ENCODE measurements at places on chromosomes 3 and 15.

- no peak for DNase-seq
Observed at GRCh38 chr3:9683426-9683825, 20.2 kb upstream of the CPNE9 start.

DNA sequence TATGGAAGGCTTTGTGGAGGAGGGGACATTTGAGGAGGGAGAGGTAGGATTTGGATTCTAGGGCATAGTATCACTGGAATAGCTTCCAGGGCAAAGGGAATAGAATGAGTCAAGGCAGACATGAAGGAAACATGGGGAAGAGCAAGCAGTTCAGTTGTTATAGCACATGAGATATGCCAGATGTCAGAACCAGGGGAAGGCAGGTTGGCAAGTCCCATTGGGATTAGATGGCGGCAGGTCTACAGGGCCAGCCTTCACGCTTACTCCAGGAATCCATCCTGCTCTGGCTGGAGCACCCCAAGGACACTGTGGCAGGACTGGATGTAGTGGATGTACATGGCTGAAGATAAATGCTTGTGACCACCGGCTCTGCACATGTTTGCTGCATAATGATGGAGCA lies 120.4 kb upstream of the ST8SIA2 start:
- DNase-seq: no peak

DNA sequence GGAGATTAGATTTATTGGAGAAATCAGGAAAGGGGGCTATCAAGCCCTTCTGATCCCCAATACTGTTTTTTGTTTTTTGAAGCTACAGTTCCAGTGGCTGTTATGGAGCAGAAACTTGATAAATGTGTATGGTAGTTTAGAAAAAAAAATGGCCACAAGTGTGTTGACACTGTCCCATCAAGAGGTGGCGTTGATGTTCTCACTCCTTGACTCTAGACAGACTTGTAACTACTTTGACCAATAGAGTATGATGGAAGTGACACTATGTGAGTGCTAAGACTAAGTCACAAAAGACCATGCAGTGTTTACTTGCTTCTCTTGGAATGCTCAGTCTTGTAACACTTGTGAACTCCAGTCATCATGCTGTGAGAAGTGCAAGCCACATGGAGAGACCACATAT lies 356.7 kb downstream of the PDCD6IP start:
- no peak for DNase-seq

DNA sequence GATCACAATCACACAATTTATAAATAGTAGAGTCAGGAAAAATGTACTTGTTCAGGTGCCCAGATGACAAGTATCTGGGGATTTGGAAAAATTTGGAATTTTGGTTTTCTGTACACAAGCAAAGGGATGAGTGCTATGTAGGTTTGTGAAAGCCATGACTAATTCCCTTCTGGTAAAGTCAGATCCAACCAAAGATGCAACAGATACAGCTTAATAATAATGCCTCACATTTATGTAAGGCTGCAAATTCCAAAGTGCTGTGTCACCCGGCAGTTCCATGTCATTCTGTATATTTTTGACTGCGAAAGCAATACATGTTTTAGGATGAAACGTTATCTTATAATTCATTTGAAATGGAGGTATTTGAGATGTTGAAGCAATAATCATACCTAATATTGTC lies 102.7 kb upstream of the AGBL1 start:
- DNase-seq: no peak

DNA sequence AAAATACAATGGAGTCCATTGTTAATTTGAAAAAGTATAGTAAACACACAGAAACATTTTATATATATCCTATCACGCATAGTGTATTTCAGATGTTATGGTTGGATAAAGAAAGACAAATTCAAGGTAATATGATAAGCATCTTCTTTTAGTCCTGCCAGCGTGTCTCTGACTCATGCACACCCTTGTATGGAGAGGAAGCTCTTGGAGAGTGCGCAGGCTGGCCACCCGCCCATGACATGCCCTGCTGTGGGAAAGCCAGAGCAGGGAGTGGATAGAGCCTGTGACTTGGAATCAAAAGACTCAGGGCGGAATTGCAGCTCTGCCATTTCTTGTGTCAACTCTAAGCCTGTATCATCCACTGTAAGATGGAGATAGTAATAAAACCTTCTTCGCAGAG lies 23.0 kb upstream of the COPG1 start:
- DNase-seq: peak; percentile 91

GRCh38 chr15:91072161-91072560 lies 27.9 kb upstream of the SV2B start:
- DNase-seq: no peak

- DNase-seq: no peak
Observed at GRCh38 chr3:173287361-173287760, 110.2 kb upstream of the NLGN1 start.

GRCh38 chr3:127049393-127049792 lies 66.5 kb downstream of the PLXNA1 start:
- DNase-seq: no peak

DNA sequence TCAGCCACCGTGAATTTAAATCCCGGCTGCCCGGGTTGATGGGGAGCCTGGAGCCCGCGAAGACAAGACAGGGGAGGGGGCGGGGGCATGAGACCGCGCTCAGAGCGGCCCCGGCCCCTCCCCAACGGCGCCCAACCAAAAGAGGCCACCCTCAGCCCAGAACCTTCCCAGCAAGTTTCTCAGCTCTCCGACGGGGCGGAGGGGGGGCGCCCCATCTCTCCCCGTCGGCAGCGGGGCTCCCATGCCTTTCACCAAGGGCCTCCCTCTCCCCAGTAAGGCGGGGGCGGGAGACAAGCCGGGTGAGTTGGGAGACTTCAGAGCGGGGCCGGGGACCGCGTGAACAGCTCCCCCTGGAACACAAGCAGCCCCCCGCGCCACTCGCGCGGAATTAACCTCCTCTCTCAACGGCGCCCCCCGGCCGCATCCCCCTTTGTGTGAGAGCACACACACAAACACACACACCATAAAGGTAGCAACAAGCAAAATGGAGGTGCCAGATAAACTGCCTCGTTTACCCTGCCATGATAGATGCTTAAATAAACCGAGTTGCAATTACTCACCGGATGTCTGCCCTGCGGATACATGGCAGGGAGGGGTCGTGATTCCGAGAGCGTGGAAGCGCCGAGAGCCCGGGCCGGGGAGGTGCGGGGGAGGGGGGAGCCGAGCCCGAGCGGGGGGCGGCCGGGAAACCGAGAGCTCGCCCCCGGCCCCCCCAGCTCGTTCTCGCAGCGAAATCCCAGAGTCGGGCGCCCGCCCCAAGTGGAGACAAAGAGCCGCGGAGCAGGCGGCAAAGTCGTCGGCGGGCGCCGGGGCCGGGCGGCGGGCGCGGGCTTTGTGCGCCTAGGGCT lies 1.3 kb downstream of the TLE3 start:
- DNase-seq: peak; percentile 52

DNA sequence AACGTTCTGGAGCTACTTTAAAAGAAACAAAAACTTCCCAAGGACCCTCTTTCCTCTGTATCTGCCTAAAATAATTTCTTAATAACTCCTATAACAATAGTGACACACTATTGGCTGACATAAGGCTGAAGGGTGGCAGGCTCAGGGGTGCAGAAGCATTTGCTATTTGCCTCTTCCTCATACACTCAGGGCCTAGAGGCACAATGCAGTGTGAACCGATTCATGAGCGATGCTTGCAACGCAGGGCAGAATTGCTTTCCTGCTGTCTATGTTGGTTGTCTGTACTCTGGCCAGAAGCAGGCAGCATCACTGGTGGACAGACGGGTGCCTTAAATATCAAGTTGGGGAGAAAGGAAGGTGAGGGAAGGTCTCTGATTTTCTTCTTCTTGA lies 157.4 kb downstream of the AGBL1 start:
- no peak for DNase-seq

DNA sequence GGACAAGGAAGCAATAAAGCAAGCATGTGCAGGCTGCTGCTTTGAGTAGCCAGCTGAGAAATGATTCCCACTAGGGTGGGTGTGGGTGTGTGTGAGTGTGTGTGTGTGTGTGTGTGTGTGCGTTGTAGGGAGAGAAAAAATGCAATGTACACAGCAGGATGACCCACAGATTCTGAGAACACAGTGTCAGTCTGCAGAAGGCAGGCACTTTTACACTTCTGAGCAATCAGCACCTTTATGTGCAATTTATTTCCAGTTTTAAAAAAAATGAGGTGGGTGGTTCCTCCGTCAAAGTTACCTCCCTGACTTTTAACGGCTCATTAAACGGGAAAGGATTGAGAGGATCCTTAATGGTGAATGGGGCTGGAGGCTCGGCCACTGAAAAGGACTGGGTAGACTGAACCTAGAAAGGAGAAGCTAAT lies 38.5 kb upstream of the LIPC start:
- DNase-seq: no peak

- DNase-seq: no peak
Observed at GRCh38 chr15:58477170-58477569, 45.4 kb downstream of the LIPC start.

- DNase-seq: no peak
Observed at GRCh38 chr3:186512570-186513302, 31.4 kb downstream of the CRYGS start.

DNA sequence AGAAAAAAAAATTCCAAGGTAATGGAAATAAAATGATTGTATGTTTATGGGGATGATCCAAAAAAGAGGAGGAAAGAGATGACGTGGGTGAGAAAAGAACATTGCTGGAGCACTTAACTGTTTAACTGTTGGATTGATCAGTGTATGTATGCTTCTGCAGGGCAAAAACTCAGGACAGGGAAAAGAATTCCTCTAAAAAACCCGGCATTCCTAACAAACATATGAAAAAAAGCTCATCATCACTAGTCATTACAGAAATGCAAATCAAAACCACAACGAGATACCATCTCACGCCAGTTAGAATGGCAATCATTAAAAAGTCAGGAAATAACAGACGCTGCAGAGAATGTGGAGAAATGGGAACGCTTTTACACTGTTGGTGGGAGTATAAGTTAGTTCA lies 1.6 kb upstream of the PHLDB2 start:
- no peak for DNase-seq

GRCh38 chr15:87758794-87759418 lies 497.6 kb downstream of the NTRK3 start:
- no peak for DNase-seq

DNA sequence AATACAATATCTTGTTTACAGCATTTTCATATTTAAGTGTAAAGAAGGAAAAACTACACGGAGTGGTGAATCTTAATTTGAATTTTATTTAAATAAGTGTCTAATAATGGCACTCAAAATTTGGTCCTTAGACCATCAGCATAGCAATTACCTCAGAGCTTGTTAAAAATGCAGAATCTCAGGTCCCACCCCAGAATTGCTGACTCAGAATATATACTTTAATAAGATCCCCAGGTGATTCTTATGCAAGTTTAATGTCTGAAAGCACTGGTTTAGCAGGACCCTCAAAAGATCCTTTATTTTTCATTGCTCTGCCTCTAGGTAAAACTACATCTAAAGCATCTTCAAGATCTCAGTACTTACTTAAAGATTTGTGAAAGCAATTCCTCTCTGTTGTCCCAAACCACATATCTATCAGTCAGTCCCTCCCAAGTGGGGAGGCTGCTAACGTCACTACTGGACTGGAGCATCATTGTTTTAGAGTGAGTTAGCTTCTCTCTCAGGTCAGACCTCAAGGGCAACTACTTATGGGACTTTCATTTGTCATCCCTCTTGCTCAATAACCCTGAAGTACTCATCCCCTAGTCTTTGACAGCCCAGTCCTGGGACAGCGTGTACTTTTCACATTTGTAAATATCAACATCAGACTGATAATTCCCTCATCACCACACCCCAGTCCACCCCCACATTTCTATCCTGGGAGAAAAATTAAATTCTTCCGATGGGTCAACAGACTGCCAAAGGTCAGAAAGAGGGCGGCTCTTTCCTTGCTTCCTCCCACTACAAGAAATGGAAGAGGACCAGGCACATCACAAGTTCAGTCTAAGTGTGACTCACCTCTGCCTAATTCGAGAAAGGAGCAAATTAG lies 76.7 kb downstream of the CBLB start:
- DNase-seq: no peak

- no peak for DNase-seq
Observed at GRCh38 chr3:106380232-106380631, 511.4 kb upstream of the CBLB start.

DNA sequence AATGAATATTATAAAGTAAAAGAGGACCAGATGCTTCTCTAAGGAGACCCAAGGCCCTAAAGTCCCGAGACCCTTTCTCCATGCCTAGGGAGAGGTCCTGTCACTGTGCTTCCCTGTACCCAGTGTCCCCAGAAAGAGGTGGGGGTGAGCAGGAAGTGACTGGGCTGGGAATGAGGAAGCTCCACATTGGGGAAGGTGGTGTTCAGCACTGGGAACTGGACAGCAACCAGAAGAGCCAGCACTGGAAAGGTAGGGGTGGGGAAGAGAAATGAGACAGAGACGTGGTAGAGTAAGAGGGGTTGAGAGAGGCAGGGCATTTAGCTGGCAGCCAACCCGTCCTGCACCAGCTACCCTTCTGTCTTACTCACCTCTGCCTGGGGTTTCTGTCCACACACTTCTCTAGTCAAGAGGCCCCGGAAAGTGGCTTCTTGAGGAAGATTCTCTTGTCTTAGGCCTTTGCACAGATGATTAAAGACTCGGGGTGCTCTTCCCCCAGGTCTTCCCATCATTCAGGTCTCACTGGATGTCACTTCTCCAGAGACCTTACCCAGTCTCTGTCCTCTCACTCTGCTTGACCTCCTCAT lies 12.2 kb downstream of the RRP9 start:
- no peak for DNase-seq

DNA sequence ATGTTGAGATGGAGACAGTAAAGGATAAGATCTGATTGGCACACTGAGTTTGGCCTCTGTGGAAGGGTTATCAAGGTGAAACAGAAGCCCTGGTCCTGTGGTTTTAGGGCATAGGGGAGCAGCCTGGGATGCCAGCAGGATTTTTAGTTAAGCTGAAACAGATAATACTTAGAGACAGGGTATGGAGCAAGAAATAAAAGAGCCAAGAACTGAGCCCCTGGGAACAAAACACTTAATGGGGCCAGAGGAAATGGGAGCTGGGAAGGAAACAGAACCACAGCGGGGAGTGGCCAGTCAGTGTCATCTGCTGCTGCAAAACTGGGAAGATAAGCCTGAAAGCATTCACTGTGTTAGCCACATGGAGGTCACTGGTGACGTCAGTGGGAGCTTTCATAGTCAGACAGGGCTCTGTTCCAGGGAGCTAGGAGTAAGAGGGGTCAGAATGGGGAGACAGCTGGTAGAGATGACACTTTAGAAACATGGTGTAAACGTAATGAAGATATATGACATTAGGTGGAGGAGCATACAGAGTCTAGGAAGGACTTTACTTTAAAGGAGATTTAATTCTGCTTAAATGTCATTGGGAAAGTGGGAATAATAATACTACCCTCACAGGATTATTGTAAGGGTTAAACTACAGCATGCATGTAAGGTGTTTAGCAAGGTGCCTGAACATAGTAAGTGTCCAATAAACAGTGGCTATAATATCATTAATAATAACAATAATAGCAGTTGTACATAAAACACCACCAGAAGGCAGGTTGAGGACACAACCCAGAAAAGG lies 172.7 kb upstream of the CTNNB1 start:
- no peak for DNase-seq

GRCh38 chr3:183022936-183023516 lies 42.7 kb upstream of the DCUN1D1 start:
- no peak for DNase-seq

GRCh38 chr3:58107597-58107996 lies 99.4 kb downstream of the FLNB start:
- DNase-seq: no peak

- no peak for DNase-seq
Observed at GRCh38 chr3:155676252-155676981, 68.5 kb downstream of the PLCH1 start.

All from C1 segment of cervical spinal cord (tissue), 14 donors.